Uterus (tissue), 4 donors: ENCODE measurements at places on chromosomes 11 and 22. TPM values are rescaled to one million over a fixed set of nuclear protein-coding genes. Genes with fewer than 3 reads are reported as not detected.

GRCh38 chr11:2914455-2915195, 14.6 kb downstream of the PHLDA2 start:
- no peak for DNase-seq

DNA sequence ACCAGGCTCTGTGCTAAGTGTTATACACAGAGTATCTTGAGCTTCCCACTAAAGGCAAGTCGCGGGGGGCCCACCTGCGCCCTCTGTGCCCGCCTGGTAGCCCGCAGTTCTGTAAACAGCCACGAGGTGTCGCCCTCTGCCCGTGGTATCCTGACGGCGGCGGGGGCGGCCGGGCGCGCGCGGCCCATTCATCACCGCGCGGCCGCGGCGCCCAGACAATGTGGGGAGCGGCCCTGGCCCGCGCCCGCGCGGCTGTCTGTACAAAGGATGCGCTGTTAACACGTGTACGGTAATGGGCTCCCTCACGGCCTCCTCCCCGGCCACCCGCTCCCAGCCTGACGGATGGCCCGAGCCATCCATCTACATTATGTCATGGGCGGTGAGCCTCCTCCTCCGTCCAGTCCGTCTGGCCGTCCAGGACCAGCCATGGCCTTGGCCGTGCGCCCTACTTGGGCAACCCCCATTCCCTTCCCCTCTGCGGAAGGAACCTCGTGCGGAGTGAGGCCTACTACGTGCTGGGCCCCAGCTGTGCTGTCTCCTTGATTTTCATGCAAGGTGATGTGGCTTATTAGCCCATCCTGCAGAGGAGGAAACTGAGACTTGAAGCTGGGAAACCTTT, 99.4 kb downstream of the MIAT start:
- peak; percentile 74 for DNase-seq

- no peak for DNase-seq
These were observed 892 bp downstream of the GDPD5 start for GRCh38 chr11:75524665-75525432.

Gene FADS2
- 117 TPM for total RNA-seq

Gene OR10G4
- total RNA-seq: 0.28 TPM

Gene OR5A1
- not detected for total RNA-seq
